Transverse colon (tissue), 4 donors: ENCODE measurements at places on chromosomes 2 and 18. TPM values are rescaled to one million over a fixed set of nuclear protein-coding genes. Genes with fewer than 3 reads are reported as not detected.
A peak's percentile ranks its signal among the peaks of the same experiment; 100 is the strongest.

- no peak for DNase-seq
Measured at GRCh38 chr2:99597616-99598015, 107.8 kb upstream of the REV1 start.

- DNase-seq: no peak
Measured at GRCh38 chr2:146119586-146119985, 1599.7 kb upstream of the ZEB2 start.

DNA sequence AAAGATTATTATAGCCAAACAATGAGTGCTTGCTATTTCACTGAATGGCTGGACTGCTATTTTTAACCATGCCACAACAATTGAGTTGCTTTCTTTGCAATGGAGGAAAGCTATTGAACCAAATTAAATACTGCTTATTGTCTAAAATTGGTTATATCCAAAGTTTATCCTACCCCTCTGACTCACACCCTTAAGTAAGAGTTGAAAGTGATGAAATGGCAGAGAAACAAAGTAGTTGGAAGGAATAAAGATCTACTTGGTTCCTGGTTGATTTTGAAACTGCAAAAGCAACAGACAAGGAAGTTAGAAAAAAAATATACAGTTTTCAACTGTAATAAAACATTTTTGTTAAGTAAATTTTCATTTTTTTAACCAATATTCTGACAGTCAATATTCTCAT is 47.5 kb downstream of the EML4 start:
- DNase-seq: no peak

TNP1 gene
- not detected for total RNA-seq

DNA sequence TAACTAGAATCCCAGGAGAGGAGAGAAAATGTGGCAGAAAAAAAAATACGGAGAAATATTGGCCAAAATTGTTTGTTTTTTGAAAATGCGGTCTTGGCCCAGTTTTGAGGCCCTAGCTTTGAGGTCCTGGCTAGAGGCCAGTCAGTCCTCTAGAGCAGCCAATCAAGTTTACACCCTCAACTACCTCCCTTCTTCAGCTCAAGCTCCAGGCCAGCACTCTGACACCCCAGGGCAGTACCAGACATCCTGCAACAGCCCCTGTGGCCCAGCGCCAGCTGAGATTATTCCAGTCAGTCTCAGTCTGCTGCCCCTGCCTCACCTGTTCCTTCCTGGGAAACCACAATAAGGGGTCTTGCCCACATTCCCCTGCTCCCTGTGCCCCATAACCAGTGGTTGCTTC is 107.7 kb downstream of the UGGT1 start:
- no peak for DNase-seq

AMER3 gene
- 0.27 TPM for total RNA-seq

TMEM127 gene
- total RNA-seq: 18.5 TPM

GRCh38 chr2:97806738-97807618 is 93.6 kb downstream of the ZAP70 start:
- DNase-seq: peak; percentile 86

INPP1 gene
- total RNA-seq: 21.2 TPM
